ENCODE measurements at places on chromosomes 5 and 9.

- no peak for DNase-seq
These were observed 93.9 kb downstream of the EFNA5 start for GRCh38 chr5:107576736-107577393.

- no peak for DNase-seq
These were observed 597.1 kb upstream of the KLF4 start for GRCh38 chr9:108086624-108087023.

GRCh38 chr5:69528035-69528434, 32.0 kb upstream of the GTF2H2C start:
- DNase-seq, result no peak

- DNase-seq, result no peak
These were observed 32.6 kb upstream of the GPX3 start for GRCh38 chr5:150987746-150988145.

GRCh38 chr5:137636830-137637714, 98.8 kb downstream of the KLHL3 start:
- no peak for DNase-seq

DNA sequence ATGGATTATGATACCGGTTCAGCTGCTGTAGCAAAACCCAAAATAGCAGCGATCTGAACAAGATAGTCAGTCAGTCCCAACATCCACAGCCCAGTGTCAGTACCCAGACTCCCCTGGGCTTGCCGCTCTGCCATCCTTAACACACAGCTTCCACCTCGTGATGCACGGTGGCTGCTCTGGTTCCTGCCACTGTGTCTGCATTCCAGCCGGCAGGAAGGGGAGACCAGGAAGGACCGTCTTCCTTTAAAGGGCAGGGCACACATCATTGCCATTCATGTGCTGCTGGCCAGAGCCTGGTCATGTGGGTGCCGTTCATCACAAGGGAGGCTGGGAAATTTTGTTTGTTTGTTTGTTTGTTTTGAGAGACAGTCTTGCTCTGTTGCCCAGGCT, 131.0 kb upstream of the IER5L start:
- DNase-seq, result no peak

DNA sequence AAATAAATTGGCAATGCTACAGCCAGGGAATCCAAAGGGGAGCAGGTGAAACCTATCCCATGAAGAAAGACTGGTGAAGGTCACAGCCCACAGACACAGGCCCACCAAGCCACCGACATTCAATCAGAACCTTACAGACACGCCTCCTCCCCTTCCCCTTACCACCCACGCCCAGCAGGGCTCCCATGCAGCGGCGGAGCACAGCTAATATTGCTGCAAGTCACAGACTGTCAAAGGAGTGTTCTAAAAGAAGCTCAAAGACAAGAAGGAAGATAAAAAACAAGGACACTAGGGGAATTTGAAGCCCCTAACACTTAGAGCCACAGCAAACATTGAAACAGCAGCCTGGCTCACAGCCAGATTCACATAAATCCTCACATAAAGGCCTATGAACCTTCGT, 91.2 kb downstream of the MED10 start:
- no peak for DNase-seq

DNA sequence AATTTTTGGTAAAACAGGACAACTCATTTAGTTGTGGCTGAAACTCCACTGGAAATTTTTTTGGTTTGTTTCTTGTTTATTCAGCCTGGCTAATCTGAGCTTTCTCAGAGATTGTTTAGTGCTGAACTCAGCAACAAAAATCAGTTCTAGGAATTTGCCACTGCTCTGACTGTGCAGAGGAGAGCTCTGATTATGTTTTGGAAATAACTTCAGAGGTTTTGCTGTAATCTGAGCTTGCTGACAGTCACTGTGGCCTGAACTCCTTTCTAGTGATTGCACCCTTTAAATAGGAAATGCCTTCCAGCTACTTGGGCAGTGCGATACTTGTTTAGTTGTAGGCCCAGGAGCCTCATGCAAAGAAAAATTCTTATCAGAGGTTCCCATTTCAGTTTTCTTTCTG, 60.2 kb downstream of the OSTF1 start:
- DNase-seq, result no peak

DNA sequence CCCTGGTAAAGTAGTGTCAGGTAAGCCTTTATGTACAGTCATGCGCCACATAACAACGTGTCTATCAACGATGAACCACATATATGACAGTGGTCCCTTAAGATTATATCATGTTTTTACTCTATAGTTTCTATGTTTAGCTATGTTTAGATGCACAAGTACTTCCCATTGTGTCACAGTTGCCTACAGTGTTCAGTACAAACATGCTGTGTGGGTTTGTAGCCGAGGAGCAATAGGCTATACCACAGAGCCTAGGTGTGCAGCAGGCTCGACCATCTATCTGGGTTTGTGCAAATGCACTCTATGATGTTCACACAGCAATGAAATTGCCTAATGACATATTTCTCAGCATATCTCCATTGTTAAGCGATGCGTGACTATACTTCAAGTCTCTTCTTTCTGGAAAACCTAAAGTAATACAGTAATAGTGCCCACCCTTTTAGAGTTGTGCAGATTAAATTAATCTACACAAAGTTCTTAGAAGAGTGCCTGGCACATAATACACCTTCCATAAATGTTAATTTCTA, 295.9 kb downstream of the ARHGAP26 start:
- no peak for DNase-seq

DNA sequence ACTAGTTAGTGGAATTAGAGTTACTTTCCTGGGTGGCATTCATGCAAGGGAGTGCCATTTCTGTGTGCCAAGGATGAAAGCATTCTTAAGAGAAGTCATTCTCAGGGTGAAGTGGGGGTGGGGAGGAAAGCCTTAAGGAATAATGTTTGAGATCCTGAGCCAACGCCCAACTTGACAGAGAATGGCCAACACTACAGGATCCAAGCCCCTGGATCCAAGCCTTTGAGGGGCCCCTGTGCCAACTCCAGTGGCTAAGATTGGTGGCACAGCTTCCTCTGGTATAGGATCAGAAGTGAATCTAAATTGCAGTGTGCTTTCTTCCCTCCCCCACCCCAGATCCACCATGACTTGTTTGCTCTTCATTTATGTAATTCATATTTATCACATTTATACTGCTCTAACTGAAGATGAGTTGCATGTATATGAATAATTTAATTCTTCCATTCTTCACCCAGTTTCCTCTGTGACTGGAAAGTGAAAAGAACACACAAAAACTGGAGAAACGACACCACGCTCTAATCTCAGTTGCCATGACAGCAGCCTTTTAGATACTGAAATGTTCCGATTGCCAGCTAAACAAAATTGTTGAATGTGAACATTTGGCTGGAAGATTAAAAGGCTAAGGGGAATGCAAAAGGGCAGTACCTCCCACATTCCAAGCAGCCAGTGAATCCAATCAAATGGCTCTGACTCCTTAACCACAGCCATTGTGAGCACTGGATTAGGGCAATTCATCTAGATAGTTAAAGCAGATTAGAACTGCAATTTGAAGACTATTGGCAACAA, 4.5 kb downstream of the ZNF608 start:
- DNase-seq, result no peak

DNA sequence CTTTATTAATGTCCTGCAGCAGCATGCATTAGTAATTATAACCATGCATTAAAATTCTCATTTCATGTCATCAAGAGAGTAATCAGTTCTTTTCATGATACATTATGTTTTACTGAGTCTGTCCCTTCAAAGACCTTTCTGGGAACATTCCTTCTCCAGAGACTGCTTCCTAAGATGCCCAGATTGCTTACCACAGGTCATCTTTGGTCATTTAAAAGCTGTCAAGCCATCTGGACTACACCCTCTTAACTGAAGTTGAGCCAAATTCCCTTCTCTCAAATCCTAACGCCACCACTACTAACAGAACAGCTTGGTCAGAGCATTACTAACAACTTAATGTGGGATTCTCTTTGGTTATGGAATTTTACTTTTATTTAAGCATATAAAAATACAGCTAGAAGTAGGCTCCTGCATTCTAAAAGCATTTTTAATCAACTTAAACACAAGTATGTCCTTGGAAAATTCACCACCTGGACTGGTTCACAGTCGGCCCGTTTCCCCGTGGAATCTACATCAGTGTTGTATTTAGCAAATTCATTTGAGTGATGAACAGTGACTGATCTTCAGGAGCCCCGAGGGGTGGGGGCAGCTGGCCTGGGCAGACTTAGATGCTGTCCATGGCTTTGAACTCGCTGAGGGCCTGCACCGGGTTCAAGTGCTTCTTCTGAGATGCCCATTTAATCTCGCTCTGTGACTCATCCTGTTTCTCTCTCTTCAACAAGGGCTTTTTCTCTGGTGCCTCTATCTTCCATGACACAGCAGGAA, 92.8 kb upstream of the CCDC112 start:
- no peak for DNase-seq

DNA sequence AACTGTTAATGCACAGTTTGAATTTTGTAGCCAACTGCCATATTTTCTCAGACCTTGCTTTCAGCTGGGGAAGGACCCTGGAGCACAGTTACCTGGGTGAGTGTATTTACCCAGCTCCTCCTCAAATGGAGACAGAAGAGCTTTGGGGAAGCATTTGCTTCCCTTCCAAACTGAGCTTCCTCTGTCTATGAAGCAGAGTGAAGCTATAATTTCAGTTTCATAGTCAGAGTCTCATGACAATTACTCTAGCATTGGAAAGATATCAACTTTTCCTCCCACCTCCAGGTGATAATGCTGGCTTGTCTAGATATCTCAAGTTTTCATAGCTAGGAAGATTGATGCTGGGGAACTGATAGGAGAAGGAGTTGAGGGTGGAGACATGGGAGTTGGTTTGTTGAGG, 406.4 kb upstream of the CLINT1 start:
- DNase-seq, result no peak

GRCh38 chr5:88244686-88245085, 24.0 kb downstream of the TMEM161B start:
- no peak for DNase-seq

- no peak for DNase-seq
These were observed 1.3 kb downstream of the PTRH1 start for GRCh38 chr9:127714020-127714750.

DNA sequence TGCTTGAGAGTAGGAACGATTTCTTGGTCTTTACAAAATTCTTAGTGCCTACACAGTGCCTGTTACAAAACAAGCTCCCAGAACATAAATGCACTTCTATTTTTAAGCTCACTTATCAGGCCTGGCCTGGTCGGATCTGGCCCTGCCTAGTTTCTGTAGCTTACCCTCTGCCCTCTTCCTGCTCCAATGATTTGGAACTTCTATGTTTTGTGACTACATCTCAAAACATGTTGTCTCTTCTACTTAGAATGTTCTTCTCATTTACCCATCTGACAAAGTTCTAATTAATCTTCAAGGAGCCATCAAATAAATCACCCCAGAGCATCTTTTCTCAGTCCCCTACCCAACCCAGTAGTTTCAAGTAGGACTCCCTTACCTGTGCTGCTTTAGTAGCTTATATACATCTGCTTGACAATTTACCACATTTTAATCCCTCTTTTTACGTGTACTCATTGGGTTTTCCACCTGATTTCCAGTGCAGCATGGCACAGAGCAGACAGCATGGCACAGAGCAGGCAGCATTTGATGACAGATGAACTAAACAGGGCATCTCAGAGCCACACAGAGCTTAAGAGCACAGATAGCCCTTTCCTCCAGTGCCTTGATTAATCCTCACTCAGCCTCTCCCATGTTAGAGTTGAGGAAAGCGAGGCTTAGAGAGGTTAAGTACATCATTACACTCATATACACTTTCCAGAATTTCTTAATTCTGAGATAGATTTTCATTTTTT, 171.9 kb downstream of the MAPKAP1 start:
- DNase-seq, result no peak

- no peak for DNase-seq
These were observed 60.7 kb downstream of the APTX start for GRCh38 chr9:32940740-32941139.

DNA sequence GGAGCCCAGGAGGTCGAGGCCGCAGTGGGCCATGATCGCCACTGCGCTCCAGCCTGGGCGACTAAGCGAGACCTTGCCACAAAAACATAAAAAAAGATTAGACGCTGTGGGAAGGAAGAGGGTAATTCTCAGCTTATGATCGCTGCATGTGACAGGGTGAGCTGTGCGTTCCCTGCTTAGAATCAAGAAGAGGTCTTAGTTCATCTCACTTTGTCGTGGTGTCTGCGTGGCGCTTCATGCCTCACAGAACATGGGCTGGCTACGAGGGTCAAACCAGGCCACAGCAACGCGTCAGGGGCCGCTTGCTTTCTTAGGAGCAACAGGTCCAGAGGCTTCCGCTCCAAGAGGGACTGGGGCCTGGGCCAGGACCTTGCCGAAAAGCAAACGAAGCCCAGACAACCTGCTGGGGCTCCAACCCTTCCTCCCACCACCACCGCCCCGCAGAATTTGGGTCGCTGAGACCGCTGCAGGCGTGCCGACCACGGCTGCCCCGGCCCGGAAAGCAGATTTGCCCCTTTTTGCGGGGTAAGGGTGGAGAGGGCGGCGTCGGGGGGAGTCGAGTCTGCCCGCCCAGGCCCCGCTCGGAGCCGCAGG, 10.0 kb upstream of the GRIN1 start:
- no peak for DNase-seq

- DNase-seq, result no peak
These were observed 45.2 kb upstream of the FCN2 start for GRCh38 chr9:134835448-134835847.

DNA sequence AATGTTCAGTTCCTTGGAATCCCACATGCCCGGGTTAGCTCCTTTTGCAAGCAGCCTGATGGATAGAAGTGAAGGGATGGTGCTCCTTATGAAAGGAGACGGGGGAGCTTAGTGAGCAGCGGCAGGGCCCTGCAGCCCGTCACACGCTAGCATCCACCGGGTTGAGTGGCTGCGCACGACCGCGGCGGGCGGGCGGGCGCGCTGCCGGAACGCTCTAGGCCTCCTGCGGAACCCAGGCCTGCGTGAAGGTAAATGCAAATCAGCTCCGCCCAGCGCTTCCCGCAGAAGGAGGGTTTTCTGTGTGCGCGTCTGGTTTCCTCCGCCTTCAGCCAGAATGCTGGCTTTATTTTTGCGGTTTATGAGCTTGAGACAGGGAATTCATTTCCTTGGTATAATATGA, 19.8 kb downstream of the IL12B start:
- no peak for DNase-seq

- DNase-seq, result no peak
These were observed 3.1 kb downstream of the FAM163B start for GRCh38 chr9:133605856-133606707.

DNA sequence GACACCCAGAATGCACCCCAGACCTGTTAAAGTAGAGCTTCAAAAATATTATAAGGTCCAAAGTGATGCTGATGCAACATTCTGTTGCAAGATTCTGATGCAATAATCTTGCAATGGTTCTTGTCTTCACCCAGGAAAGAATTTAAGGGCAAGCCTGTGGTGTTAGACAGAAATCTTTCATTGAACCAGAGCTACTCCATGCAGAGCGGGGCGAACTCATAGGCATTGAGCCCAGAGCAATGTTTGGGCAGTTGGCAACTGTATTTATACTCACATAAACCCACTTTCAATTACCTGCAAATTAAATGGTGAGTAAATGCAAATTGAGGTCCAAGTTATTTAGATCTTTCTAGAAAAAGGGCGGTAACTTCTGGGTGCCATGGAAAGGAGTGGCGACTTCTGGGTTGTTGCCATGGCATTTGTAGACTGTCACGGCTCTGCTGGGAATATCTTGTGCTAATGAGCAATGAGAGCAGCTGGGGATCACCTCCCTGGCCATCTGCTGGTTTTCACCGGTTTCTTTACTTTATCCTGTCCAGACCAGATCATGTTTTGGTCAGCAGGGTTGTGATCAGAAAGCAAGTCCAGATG, 163.4 kb downstream of the ICE1 start:
- DNase-seq, result no peak

GRCh38 chr9:129423216-129423615, 197.7 kb downstream of the C9orf50 start:
- DNase-seq, result no peak

GRCh38 chr5:77957-78804, 13.8 kb upstream of the PLEKHG4B start:
- peak; percentile 5 for DNase-seq

- no peak for DNase-seq
These were observed 735 bp downstream of the ARAP3 start for GRCh38 chr5:141681295-141681694.

Data from stimulated activated CD4-positive, alpha-beta T cell treated with anti-CD3 and anti-CD28 coated beads, Interleukin-12 subunit alpha, Interleukin-12 subunit beta, amount 100 ng/mL, for 48 hours (primary cell).